ENCODE measurements at places on chromosomes 7 and 10.

DNA sequence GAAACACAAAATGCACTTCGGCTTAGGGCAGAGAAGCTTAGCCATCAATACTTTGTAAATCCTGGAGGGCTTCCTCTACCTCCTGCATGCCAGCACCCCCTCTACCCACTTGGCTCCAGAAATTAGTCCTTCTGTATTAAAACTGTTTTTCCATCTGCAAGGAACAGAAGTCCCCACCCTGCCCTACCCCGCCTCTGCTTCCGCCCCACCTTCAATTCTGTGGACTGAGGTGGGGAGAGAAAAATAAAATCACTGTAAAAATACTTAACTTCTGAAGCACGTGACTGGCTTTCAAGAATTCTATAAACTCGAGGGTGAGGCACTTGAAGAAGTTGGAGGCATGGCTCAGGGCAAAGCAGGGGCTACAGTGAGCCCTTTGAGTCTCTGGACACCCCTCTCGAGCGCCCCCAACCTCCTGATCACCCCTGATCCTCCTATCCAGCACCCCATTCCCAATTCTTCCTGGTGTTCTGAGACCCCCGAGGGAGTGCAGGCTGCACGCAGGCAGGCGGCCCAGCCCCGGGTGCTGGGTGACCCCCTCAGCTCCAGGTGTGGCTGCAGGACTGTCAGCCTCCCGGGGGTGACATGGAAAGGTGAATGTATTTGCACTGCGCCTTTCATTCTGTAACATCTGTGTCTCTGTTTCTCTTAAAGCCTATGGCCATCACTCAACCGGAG lies 7.3 kb upstream of the KIAA1217 start:
- DNase-seq, result no peak

DNA sequence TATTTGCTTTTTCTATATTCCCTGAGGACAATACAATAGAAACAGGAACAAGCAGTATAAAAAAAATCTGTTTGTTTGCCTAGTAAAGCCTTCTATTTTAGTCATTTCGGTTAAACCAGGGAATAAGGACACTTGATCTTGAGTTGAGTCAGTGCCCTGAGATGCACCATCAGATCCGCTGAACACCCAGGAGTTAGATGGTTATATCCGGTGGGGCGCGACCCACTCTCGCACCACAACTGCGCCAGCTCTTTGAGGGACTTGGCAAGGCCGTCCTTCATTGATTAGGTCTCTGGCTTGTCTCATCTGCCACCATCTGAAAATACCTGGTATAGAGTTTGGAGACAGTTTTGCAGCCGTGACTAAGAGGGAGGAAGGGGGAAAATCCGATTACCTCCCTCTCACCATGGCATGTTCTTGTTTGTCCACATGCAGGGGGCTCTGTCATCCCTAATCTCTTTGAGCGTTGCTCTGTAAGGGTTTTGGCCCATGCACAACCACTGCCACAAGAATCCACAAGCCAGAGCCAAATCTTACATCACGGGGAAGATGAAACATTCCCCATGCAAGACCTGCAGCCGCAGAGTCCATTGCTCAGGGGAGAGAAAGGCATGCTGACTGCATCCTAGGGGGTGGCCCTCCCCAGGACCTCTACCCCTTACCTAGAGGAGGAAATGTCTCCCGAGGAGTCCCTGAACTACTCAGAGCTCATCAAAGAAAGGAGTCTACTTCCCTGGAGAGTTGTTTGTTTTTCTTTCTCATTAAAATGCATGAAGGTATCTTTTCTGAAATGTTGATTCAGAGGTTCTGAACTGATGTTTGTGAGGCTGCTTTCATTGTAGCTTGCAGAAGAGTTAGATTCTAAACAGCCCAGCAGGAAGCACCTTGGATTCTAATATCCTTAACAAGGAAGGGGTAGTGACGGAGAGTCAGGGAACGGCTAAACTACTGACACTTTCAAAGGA lies 101.6 kb upstream of the FAM171A1 start:
- no peak for DNase-seq

GRCh38 chr7:149725916-149726315 lies 47.5 kb downstream of the ZNF467 start:
- no peak for DNase-seq

DNA sequence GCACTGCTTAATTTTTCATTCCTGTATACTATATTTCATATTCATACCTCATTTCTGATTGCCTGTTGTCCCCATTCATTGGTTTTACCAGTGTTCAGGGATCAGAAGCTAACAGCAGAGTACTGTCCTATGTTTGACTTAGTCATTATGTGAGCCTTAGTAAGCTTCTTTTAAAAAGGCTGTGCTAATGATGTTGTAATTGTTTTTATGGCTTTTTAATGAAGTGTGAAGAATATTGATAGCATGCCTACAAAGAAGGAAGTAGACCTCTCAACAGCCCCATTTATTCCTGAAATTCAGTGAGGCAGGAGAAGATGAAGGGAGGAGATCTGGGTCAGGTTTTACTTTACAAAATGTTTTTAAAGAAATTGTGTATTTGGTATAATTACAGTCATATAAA lies 61.7 kb downstream of the AGK start:
- DNase-seq, result no peak

GRCh38 chr7:123303926-123304325 lies 104.2 kb upstream of the SLC13A1 start:
- no peak for DNase-seq

DNA sequence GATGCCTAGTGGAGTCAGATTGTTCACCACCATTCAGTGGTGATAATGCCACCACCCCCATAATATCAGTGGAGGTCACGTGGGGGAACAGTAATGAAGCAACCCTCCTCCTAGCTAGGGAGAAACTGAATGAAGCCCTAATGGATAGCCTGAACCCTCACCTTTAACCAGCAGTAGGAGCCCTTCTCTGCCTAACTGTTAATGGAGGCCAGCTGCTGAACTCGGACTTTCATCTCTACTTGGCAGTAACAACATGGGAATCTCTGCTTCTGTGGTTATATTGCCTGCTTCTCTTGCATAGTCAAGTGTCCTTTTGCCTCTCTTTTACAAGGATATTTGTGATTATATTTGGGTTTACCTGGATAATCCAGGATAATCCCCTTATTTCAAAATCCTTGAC lies 1097.9 kb downstream of the REEP3 start:
- no peak for DNase-seq

DNA sequence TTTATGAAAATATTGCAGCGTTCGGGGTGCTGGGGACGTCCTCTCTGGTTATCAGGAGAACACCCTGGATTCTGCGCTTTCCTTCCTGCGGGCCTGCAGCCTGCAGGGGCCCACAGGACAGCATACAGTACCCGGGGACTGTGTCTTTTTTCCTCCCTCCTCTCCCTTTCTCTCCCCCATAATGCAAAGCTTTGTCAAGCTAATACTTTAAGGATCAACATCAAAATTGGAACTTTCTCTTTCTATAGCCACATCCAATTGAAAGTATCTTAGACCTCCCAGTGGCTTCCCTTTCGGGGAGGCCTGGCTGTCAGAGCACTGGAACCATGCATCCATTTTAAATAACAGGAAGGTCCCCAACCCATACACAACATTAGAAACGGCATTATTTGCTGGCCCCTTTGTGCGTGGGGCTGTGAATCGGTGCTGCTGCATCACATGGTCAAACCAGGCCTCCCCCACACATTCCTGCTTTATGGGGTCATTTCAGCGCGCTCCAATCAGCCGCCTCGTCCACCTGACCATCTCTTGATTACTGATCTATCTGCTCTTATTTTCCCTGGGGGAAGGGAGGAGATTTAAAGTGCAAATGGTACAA lies 505.1 kb downstream of the DNAJB6 start:
- no peak for DNase-seq

DNA sequence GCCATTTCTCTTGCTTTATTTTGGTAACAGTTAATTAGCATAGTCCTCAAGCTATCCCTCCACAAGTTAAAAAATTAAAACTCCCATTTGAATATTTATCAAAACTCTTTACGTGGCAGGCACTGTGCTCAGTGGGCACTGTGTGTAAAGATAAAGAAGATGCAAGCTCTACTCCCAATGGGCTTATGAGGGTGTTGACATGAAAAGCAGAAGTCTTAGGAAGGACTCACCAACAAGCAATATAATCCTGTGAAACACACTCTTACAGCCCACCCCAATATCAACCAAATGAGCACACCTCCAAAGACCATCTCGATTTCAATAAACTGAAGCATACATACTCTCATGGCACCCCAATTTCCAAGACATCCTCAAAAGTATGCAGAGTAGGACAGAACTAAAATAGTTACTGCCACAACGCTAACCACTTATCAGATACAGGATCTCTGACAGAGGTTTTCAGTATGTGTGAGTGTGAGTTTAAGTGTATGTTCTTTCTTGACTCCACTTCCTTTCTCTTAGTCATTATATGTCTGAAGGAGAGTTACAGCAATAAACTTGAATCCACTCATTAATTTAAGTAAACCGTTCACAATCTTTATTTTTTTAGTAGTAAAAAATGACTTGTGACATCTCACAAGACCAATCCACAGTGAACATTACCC lies 120.0 kb downstream of the PDE1C start:
- DNase-seq, result no peak

DNA sequence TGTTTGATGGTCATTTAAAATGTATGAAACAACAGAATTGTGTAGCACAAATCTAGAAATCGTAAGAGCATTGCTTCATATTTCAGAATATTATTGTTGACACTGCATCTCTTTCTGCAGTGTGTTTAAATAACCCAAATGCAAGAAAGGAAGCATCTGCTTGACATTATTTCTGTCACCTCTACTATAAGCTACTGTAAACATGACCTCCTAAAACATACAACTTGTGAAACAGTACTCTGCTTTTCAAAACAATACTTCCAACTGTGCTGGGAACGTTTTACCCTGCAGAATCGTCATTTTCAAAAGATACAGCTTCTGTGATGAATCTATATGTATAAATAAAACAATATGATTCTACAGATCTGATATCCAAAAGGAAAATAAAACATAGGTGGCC lies 82.0 kb downstream of the RNF133 start:
- no peak for DNase-seq
